Trophoblast cell (in vitro differentiated cells and primary cell): ENCODE measurements at places on chromosomes 12 and 14.

GRCh38 chr12:33267641-33268040, 172.0 kb downstream of the SYT10 start:
- no peaks in the 10 kb centered on the region for H3K4me1 ChIP-seq
- H3K4me3 ChIP-seq: no peak overlapping the region
- H3K36me3 ChIP-seq: no peaks in the 10 kb centered on the region
- DNase-seq: no peak
- peak overlapping the region; percentile 63 for H3K27ac ChIP-seq

DNA sequence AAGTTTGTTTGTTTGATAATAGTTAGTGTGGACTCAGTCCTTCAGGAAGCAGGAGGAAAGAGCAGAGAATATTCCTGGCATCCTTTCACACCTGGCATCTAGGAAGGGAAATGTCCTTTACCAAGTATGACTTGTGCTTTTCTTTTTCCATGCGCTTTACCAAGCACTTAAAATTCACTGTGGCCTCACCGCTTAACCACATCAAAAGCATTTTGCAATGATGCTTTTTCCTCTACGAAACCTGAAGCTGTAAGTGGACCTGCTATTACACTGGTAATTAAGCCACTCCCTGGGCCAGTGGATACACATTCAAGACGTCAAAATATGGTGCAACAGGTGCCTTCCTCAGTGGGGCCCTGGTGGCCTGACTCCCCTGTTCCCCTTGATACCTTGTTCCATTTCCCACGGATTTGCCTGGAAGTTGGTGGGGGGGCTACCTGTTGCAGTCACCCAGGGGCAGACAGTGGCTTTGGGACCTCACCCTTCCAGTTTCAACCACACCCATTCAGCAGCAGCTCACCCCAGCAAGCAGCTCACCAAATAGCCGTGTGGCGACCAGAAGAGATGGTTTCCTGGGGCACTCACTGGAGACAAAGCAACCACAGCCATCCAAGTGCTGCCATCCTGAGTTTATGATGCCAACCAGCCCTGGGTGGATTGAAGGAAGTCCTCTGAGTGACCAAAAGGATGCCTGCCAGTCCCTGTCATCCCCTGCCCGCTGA, 14.2 kb upstream of the FZD10 start:
- H3K4me3 ChIP-seq: no peak overlapping the region
- H3K4me1 ChIP-seq: no peaks in the 10 kb centered on the region
- H3K27me3 ChIP-seq: no peaks in the 10 kb centered on the region
- DNase-seq: no peak
- H3K27ac ChIP-seq: no peak overlapping the region

DNA sequence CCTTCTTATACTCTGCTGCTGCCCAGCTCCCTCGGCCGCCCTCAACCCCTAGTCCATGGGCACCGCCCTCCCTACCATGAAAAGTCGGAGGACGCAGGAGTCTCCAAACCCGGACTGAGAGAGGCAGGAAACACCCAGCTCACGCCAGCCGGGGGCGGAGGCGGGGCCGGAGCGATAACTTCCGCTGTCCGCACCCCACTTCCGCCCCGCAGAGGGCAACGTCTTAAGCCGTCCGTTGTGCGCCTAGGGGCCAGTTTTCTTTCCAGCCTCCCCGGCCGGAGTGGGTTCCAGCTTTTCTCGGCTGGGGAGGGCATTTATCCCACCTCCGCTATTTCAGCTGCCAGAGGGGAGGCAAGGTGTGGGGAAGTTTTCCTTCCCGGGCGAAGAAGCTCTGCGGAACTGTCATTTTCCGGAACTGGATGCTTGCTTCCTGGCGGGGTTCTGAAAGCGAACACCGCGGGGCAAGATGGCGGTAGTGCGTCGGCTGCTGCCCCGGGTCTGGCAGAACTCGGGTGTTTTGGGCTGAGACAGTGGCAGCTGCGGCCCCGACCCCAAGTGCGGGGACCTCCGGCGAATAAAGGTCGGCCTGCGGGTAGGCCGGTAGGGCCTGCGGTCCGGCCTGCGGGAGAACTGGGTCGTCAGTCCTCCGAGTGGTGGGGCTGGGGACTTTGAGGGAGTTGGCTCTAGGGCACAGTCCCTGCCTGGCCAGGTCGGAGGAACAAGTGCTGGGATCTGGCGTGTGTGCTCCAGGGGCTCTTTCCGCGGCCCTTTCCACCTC, at the start of the genes KCTD10 and UBE3B:
KCTD10 (minus strand) TSS at position 116 of the 778 bp plus-strand sequence; CDS start at position 78, 38 bp downstream.
UBE3B (plus strand) TSS at position 450 of the 778 bp plus-strand sequence. CDS start 5,918 bp downstream, outside the sequence.
- H3K4me1 ChIP-seq: peaks cover 15% of the 10 kb centered on the region
- H3K27ac ChIP-seq: peak within 1 kb of the TSS; percentile 90
- peaks cover 5% of the 10 kb centered on the region for H3K36me3 ChIP-seq
- peak; percentile 96 for DNase-seq
- peak within 1 kb of the TSS; percentile 90 for H3K4me3 ChIP-seq

GRCh38 chr14:76962303-76962660, 66.2 kb downstream of the IRF2BPL start:
- H3K4me1 ChIP-seq: peaks cover 36% of the 10 kb centered on the region
- no peak overlapping the region for H3K4me3 ChIP-seq
- DNase-seq: no peak
- H3K27ac ChIP-seq: peak overlapping the region; percentile 40

- no peaks in the 10 kb centered on the region for H3K4me1 ChIP-seq
- H3K27ac ChIP-seq: no peak overlapping the region
- no peaks in the 10 kb centered on the region for H3K36me3 ChIP-seq
Measured at GRCh38 chr14:81436296-81437138, 36.4 kb upstream of the STON2 start.

DNA sequence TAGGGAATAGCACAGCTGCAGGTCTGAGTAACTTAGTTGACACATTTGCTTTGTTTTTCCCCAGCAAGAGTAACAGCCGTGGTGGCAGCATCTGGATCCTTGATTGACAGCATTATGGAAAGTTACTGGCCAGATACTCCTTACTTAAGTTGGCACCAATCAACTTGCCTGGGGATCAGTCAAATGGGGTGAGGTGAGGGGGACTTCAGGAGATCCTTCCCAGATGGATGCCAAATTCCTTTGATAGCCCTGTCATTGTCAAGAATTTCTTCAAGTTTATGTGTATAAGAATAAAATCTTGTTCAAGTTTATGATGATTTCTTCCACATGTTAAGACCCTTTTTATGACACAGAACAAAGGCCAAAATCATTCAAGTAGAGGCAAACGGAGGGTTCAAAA, 618.4 kb downstream of the SLC6A15 start:
- DNase-seq: no peak
- H3K4me3 ChIP-seq: no peak overlapping the region
- no peaks in the 10 kb centered on the region for H3K27me3 ChIP-seq
- H3K36me3 ChIP-seq: no peaks in the 10 kb centered on the region
- H3K4me1 ChIP-seq: no peaks in the 10 kb centered on the region

DNA sequence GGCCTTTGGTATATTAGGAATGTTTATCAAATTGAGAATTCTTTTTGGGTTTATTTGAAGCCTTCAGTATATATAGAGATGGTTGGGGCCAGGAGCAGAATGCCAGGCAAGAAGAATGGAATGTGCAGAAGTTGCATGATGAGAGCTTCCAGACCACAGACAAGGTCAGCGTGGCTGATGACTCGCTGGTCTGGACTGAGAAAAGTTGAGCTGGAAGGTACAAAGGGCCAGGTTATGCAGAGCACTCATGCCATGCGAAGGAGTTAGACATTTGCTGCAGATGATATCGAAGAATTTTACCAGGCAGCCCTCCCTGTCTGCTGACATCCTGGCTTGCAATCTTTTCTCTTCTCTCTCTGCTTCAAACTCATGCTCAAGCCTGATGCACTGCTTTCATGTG, 196.2 kb upstream of the ARHGAP5 start:
- H3K4me3 ChIP-seq: no peak overlapping the region
- peak overlapping the region; percentile 54 for H3K27ac ChIP-seq
- H3K4me1 ChIP-seq: peaks cover 14% of the 10 kb centered on the region
- no peaks in the 10 kb centered on the region for H3K36me3 ChIP-seq
- peak; percentile 62 for DNase-seq
- H3K27me3 ChIP-seq: no peaks in the 10 kb centered on the region

DNA sequence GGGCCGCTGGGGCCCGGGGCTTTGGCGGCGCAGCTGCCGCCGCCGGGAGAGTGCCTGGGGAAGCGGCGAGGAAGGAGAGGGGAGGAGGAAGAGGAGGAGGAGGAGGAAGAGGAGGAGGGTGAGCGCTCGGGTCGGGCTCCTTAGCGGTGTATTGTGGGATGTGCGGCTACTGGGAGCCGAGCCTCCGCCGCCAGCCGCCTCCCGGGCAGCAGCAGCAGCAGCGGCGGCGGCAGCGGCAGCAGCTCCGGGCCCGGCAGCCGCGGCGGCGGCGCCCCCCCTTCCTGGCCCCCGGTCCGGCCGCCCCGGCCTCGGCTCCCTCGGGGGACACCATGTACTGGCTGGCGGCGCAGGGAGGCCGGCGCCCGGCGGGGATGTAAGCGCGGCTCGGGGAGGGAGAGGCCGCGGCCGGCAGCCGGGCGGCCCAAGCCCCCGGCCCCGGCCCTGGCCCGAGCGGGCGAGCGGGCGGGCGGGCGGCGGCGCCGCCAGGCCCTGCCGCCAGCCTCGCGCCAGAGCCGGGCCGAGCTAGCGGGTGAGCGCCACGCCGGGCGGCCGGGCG, at the start of gene SETD1B:
SETD1B (plus strand) TSS at position 149 of the 556 bp plus-strand sequence. CDS start 729 bp downstream, outside the sequence.
- H3K4me3 ChIP-seq: peak within 1 kb of the TSS; percentile 77
- H3K36me3 ChIP-seq: peaks cover 24% of the 10 kb centered on the region
- peak within 1 kb of the TSS; percentile 94 for H3K27ac ChIP-seq
- H3K4me1 ChIP-seq: peaks cover 13% of the 10 kb centered on the region

DNA sequence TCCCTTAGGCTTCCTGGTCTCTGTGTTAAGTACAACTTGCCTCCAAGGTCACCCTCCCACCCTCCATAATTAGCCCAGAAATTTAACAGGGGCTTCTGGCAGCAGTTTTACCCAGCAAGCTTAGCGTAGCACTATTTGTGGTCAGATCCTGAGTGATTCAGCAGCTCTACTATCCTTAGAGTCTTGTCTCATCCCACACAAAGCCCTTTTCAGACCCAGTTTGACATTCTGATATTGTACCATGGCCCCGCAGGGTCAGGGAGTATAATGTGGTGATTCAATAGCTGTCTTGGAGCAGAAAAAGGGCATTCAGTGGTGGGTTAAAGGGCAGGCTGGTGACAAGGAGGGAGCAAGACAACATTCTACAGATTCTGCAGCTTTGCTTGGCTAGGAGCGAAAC, 153.8 kb upstream of the DDHD1 start:
- no peak for DNase-seq
- H3K4me3 ChIP-seq: no peak overlapping the region
- no peak overlapping the region for H3K27ac ChIP-seq
- H3K27me3 ChIP-seq: no peaks in the 10 kb centered on the region

DNA sequence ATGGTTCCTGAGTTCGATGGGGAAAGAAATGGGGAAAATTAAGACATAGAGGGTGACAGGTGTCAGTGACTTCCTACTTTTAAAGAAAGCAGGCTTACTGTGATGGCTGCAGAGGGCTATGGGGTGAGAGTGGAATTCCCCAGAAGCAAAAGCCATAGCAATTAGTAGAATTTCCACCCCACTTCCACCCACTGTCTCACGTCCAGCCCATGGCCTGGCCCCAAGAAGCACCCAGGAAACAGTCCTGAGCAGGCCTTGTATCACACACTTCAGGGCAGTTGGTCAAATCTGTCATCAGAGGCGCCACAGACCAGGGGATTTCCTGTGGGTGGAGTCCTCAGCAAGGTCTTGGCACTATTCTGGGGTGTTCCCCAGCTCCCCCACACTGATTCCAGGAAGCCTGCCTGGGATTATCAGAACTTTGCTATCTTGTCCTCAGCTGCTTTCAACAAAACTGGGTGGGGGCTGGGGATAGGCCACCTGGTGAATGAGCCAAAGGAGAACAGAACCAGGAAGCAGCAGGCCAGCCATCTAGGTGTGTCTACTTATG, 120.1 kb upstream of the CCND2 start:
- H3K4me1 ChIP-seq: peaks cover 10% of the 10 kb centered on the region
- H3K4me3 ChIP-seq: no peak overlapping the region
- no peaks in the 10 kb centered on the region for H3K36me3 ChIP-seq
- peak; percentile 6 for DNase-seq

DNA sequence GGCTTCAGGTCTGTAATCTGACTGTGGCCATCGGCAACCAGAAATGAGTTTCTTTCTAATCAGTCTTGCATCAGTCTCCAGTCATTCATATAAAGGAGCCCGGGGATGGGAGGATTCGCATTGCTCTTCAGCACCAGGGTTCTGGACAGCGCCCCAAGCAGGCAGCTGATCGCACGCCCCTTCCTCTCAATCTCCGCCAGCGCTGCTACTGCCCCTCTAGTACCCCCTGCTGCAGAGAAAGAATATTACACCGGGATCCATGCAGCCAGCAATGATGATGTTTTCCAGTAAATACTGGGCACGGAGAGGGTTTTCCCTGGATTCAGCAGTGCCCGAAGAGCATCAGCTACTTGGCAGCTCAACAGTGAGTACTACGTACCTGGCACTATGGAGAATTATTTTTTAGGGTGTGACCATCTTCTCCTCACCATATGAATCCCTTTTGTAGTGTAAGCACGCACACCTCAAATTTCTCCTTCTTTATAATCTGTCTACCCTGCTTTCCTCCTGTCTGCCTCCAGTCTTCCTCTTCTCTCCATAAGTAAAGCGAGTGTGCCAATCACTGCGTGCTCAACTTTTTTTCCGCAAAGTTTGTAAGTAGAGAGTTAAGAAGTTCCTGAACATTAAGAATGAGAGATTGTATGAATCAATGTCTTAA, at the start of gene TPH2:
TPH2 (plus strand) TSS at position 118 of the 658 bp plus-strand sequence; CDS start at position 260, 142 bp downstream.
- no peaks in the 10 kb centered on the region for H3K27me3 ChIP-seq
- no peak within 1 kb of the TSS for H3K4me3 ChIP-seq
- DNase-seq: peak; percentile 73
- H3K36me3 ChIP-seq: no peaks in the 10 kb centered on the region
- H3K4me1 ChIP-seq: no peaks in the 10 kb centered on the region

GRCh38 chr12:112430929-112431328, 12.2 kb downstream of the PTPN11 start:
- no peak overlapping the region for H3K27ac ChIP-seq
- no peak overlapping the region for H3K4me3 ChIP-seq
- no peaks in the 10 kb centered on the region for H3K27me3 ChIP-seq
- DNase-seq: no peak
- peaks cover 2% of the 10 kb centered on the region for H3K36me3 ChIP-seq
- H3K4me1 ChIP-seq: no peaks in the 10 kb centered on the region

DNA sequence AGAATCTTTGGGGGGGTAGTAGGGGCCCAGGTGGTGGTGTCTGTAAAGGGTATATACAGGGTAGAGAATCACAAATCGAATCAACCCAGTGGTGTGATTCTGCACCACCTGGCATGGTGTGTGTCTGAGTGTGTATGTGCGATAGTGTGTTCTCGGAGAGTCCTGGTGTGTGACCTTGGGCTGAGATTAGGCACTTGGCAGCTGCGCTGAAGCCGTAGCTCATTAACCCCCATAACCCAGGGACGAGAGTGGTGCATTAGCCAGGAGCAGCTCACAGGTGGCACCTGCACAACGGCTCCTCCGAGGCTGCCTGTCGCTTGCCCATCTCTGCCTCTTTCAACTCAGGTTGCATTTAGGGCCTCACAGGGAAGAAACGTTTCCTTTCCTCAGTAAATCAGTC, 15.6 kb upstream of the TESC start:
- H3K4me3 ChIP-seq: no peak overlapping the region
- peaks cover 3% of the 10 kb centered on the region for H3K4me1 ChIP-seq
- H3K27ac ChIP-seq: no peak overlapping the region
- H3K36me3 ChIP-seq: no peaks in the 10 kb centered on the region
- no peaks in the 10 kb centered on the region for H3K27me3 ChIP-seq
